ENCODE measurements at places on chromosomes 13 and 19.

DNA sequence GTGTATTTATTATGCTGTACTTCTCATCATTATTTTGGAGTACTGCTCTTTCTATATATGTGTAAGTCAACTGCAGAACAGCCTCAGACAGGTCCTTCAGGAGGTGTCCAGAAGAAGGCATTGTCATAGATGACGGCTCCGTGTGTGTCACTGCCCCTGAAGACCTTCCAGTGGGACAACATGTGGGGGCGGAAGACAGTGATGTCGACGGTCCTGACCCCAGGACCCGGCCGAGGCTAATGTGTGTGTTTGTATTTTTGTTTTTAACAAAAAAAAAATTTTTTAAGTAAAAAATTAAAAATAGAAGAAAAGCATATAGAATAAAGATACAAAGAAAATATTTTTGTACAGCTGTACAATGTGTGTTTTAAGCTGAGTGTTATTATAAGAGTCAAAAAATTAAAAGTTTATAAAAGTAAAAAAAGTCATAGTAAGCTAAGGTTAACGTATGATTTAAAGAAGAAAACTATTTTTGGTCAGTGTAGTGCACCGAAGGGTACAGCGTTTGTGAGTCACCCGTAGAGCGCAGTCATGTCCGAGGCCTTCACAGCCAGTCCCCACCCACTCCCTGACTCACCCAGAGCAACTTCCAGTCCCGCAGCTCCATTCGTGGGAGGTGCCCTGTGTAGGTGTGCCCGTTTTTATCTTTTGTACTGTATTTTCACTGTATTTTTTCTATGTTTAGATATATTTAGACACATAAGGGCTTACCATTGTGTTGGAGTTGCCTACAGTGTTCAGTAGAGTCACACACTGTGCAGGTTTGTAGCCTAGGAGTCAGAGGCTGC, 42.2 kb upstream of the SPACA7 start:
- DNase-seq: no peak

- DNase-seq: no peak
Measured at GRCh38 chr13:27810461-27810860, 18.2 kb downstream of the GSX1 start.

DNA sequence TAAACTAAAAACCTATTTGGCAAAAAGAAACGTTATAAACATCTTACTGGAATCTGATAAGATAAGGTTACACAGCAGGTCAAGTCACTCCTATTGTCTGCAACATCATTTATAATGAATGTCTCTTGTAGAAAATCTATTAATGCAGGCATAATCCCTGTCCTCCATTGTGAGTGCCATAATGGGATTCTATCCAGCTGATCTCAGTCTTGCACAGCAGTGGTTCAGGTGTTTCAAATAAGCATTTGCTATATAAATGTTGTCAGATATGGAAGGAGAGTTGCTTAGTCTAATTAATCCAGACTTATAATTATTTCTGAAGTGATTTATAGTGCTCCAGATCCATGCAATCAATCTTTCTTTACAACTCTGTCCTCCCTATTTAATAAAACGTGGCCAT, 186.5 kb upstream of the ATXN8OS start:
- no peak for DNase-seq

GRCh38 chr19:44640518-44640917, 3.2 kb upstream of the PVR start:
- DNase-seq: no peak

DNA sequence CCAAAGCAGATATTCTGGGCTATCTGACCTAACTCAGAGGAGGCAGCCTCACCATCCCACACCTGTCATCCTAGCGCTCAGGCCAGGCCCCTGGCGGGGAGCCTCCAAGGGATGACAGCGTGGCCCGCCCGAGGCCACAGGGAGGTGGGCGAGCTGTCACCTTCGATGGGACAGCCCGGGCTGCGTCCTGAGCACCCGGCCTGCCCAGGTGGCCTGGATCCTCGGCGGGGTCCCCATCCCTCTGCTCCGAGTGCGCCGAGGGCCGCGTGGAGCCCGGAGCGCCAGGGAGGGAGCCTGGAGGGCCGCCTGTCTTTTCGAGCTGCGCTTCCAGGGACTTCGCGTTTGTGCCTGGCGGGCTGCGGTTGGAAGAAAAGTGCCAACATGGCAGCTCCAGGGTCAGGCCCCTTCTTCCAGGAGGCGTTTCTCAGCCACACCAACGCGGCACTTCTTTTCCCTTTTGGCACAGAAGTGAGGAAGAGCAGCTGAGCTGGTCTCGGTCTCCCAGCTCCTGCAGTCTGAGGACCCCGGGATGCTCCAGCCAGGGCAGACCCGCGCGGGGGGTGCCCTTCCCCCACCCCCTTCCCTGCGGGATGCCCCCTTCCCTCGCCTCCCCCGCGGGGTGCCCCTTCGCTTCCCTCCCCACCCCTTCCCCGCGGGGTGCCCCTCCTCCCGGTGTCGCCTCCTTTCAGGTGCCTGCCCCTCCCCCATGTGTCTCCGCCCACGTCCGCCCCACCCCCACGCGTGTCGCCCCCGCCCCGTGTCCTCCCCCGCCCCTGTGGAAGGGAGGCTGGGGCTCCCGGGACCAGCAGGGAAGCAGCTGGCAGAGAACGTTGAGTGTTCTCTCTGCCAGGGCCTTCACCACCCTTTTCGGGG, 42.3 kb downstream of the GJA3 start:
- DNase-seq: peak; percentile 81

DNA sequence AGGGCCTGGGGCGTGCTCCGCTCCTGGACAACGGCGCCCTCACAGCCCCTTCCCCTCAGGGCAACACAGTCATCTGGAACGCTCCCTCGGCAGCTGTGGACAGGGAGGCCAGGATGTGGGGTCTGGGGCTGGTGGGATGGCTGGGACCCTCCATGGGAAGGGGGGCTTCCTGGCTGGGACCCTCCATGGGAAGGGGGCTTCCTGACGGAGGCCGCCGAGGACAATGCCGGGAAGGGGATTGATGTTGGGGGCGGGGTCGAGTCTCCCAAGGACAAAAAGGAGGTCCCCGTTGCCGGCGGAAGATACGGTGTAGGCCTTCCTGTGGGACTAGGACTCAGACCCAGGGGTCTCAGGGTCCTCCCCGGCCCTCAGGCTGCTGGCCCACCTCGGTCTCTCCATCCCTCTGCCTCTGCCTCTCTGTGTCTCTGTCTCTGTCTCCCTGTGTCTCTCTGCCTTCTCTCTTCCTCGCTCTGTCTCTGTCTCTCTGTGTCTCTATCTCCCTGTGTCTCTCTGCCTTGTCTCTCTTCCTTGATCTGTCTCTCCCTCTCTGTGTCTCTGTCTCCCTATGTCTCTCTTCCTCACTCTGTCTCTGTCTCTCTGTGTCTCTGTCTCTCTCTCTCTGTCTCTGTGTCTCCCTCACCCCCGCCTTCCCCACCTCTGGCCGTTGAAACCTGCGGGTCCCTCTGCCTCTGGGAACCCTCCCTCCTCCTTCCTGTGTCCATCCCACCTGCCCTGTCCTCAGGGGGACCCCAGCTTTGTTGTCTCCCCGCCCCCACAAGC, 2.7 kb upstream of the MADCAM1 start:
- no peak for DNase-seq

- DNase-seq: no peak
Measured at GRCh38 chr13:105327581-105328126, 1207.8 kb downstream of the EFNB2 start.

GRCh38 chr13:40143106-40143505, 487.6 kb downstream of the COG6 start:
- no peak for DNase-seq

Measured in tibial artery (tissue), 4 donors.